NCI-H1436 (cell line): ENCODE measurements at places on chromosomes 2 and 18.

GRCh38 chr18:38198956-38199355 is 633.4 kb upstream of the CELF4 start:
- no peak for DNase-seq

- DNase-seq = no peak
Observed at GRCh38 chr2:33782395-33783230, 183.5 kb upstream of the FAM98A start.

GRCh38 chr2:8036366-8036765 is 645.5 kb upstream of the ID2 start:
- no peak for DNase-seq

DNA sequence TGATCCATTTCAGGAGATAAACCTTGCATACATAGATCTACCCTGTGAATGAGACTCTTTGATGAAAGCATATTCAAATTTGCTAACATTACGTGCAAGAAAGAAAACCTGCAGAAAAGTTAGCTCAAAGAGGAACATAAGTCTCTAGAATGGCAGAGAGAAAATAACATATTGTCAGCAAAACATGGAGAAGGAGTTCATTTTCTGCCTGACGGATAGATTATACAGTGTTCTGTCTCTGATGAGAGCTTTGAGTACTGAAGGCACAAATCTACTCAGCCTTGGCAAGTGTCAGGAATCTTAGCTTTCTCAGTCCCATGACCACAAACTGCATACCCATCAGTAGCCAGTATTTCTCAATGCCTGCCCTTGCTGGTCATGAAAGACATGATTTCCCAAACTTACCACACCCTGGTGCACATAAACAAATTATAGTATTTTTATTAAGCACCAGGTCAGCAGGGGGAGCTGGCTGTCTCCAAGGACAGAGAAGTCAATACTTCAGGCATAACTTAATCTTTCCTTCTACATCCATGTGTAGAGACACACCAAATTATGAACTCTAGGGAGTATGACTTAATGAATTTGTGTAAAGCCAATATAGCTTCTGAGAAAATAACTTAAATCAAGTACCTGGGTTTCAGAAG is 401.2 kb upstream of the SOX11 start:
- DNase-seq = no peak

DNA sequence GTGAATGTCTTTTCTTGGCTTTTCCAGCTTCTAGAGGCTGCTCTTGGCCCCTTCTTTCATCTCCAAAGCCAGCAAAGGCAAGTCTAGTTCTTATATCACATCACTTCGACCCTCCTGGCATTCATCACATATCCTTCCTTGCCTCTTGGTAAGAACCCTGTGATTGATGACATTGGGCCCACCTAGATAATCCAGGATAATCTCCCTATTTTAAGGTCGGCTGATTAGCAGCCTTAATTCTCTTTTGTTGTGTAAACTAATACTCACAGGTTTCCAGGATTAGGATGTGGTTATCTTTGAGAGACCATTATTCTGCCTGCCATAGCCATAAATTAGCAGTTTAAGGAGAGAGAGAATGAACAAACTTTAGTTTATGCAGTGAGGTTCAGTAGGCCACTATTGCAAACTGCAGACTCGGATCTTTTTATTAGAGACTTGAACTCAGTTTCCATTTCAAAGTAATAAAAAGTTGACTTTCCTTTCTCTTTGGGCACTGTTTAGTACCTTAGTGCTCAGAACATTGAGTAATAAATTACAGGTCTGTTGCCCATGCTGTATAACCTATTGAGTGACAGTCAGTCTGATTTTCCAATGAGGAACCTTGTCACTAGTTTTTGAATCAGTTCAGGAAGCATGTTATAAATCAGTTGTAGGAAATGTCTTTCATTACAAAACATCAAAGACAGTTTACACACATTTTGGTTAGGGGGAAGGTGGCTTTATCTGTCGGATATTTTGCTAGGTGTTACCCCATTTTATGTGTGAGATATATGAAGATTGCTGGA is 4.5 kb downstream of the NDUFV2 start:
- no peak for DNase-seq

DNA sequence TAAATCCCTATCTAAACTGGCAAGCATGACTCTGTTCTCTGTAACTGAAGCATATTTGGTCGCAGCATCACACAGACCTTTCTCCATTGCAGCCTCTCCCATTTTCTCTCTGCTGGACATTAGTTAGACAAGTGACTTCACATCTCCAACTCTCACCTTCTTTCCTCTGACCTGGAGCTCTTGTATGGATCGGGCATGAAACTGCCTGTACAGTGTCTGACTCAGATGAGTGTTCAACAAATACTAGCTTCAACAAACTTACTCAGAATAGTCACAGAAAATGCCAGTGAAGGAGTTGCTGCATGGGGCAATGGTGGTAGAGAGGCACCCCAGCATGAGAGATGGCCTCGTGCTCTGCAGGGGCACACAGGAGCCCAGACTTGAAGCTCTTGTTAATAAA is 104.7 kb upstream of the COPS8 start:
- DNase-seq = no peak

- DNase-seq = no peak
Observed at GRCh38 chr2:50241282-50241681, 790.6 kb downstream of the NRXN1 start.

DNA sequence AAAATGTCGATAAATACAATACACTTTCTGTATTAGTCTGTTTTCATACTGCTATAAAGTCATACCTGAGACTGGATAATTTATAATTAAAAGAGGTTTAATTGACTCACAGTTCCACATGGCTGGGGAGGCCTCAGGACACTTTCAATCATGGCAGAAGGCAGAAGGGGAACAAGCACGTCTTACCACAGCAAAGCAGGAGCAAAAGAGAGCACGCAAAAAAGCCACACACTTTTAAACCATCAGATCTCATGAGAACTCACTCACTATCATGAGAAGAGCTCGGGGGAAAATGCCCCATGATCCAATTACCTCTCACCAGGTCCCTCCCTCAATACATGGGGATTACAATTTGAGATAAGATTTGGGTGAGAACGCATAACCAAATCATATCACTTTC is 256.7 kb downstream of the ANAPC1 start:
- DNase-seq = no peak

GRCh38 chr2:65999796-66000195 is 435.1 kb upstream of the MEIS1 start:
- no peak for DNase-seq

DNA sequence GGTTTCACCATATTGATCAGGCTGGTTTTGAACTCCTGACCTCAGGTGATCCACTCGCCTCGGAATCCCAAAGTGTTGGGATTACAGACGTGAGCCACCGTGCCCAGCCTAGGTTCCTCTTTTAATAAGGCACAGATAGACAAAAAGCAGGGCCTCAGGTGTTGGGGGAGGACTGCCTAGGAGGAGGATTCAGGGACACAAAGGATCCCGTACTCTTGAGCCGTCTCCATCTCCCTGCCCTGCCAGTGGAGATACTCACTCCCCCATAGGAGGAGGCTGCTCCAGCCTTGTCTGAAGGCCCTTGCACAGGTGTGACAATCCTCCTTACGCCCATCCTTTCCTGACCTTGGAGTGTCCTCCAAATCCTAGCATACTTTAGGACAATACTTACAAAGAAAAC is 32.0 kb upstream of the TFCP2L1 start:
- no peak for DNase-seq

DNA sequence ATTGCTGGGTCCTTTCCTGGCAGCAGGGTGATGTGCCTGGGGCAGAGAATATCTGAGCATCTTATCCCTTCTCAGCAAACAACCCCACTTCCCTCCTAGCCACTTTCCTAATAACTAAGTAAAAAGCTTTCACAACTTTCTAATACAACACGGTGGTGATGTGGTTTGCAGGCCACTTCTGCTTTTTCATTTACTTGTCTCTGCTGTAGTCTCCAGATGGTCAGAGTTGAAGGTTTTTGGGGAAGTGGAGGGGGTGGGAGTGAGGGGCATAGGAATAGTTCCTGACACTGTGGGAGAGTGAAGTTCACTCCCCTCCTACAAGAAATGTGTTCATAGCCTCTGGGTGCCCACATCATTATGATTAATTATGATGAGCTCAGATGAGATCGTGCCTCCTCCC is 11.6 kb downstream of the OXER1 start:
- DNase-seq = no peak

GRCh38 chr2:134818321-134818720 is 20.1 kb upstream of the ACMSD start:
- no peak for DNase-seq

DNA sequence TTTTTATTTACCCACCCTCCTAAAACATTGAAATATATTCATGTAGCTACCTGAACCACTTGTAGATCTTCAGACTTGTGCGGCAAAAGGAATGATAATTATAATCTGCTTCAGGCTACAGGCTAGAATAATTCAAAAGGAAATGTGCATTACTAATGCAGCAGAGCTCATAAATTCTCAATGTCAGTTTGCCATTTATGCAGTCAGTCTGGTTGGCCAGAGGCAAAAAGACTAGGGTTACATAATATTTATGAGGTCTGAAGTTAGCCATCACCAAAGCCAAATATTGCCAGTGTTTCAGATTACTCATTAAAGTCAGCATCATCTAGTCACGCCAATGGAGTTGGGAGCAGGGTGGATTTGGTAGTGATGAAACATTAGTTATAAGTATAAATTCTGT is 38.9 kb downstream of the METAP1D start:
- DNase-seq = peak; percentile 67

DNA sequence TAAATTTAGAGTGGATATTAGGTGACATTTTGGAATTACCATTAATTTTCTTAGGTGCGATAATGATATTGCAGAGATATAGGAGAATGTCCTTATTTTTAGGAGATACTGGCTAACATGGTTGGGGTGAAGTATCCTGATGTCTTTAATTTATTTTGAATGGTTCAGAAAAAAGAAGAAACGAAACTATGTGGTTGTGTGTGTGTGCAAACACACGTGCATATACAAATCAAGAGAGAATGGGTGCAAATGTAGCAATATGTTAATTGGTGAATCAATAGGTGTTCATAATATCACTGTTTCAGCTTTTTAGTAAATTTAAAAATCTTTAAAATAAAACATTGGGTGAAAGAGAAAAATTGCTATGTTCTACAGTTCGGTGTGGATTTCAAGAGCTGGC is 140.9 kb downstream of the DIS3L2 start:
- no peak for DNase-seq

- no peak for DNase-seq
Observed at GRCh38 chr2:64760128-64760527, 106.4 kb upstream of the SERTAD2 start.

- DNase-seq = no peak
Observed at GRCh38 chr2:148619560-148620195, 24.9 kb upstream of the EPC2 start.

DNA sequence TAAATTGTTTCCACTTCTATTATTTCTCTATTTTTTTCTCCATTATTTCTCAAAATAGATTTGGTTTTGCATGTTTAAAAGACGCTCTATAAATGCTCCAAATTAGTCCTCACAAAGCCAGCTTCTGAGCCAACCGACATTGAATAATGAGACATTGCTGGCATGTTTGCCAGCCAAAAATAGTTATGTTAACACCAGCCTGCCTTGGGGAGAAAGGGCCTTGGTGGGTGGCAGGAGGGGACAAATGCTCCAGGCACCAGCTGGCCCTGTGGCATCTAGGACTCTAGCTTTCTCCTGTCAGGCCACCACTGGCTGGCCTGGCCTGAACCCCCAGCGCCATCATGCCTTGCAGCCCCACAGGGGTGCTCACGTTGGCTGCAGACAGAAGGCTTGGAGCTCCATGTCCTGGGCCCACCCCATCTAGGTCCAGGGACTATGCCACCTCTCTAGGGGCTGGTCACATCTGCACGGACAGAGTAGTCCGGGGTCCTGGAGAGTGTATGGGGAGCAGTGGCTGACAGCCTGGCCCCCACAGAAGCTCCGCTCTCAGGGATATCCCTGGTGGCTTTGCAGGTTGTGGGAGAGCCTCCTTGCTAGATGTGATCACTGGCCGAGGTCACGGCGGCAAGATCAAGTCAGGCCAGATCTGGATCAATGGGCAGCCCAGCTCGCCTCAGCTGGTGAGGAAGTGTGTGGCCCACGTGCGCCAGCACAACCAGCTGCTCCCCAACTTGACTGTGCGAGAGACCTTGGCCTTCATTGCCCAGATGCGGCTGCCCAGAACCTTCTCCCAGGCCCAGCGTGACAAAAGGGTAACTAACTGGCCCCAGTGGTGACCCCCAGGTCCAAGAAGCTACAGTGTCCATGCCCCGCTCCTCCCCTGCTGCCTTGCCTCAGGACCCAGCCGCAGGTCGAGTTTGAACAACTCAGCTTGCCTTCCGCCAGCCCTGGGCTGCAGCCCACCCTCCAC is 12.5 kb downstream of the ABCG8 start:
- DNase-seq = no peak

DNA sequence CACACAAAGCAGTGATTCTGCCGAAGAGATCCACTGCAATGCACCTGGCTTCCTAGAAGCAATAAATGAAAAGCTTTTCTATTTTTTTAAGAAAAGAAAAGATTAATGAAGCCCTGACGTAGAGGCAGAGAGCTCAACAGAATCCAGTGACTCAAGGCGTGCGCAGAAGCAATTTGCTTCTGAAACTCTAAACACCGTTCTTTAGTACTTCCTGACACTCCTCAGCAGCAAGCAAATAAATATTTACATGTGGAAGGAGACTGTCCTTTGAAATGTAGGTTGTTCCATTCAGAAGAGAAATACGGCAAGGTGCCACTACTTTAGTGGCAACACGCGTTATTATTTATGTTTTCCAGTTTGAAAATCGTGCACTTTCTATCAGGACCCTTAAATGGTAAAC is 126.2 kb upstream of the ZNF516 start:
- peak; percentile 12 for DNase-seq

GRCh38 chr18:77131100-77131651 is 1.4 kb downstream of the MBP start:
- no peak for DNase-seq

DNA sequence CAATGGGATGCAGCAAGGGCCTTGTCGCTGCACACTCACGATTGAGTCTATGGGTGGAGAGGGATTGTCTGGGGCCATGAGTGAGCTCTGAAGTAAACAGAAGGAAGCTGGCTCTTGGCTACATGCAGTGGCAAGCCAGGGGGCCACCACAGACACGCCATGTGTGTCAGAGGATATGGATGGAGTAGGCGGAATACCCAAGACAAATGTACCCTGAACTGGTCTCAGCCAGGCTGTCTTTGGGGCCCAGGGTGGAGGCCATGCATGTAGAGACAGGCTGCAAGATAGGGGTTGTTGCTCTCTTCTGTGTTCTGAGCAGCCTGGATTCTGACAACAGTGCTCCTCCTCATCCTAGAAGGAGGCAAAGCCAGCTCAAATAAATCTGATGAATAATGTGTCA is 24.0 kb upstream of the ITGA6 start:
- no peak for DNase-seq

DNA sequence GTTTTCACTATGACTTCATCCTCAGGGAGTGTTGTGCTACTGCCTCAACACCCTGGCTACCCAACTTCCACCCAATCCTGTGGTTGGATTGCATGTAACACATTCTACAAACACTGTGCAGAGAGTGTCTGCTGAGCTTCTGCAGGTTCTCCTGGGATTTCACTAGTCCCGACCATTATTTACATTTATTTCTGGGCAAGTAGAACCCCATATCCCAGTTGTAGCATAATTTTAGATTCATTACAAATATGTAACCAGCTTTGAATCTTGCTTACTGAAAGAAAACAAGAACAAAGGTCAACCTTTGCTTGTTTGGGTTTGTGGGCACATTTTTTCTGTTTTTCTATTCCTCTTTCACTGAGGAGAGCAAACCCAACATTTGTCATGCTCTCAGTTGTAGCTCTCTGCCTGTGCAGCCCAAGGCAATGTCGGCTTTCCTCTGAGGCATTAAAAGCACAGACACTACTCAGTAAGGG is 2036.1 kb upstream of the LRRTM1 start:
- DNase-seq = no peak
